ENCODE measurements at places on chromosomes 11 and 22.

- DNase-seq, result no peak
These were observed 25.5 kb upstream of the MGAT3 start for GRCh38 chr22:39431216-39431801.

GRCh38 chr11:12454782-12455181, 77.4 kb downstream of the PARVA start:
- no peak for DNase-seq

DNA sequence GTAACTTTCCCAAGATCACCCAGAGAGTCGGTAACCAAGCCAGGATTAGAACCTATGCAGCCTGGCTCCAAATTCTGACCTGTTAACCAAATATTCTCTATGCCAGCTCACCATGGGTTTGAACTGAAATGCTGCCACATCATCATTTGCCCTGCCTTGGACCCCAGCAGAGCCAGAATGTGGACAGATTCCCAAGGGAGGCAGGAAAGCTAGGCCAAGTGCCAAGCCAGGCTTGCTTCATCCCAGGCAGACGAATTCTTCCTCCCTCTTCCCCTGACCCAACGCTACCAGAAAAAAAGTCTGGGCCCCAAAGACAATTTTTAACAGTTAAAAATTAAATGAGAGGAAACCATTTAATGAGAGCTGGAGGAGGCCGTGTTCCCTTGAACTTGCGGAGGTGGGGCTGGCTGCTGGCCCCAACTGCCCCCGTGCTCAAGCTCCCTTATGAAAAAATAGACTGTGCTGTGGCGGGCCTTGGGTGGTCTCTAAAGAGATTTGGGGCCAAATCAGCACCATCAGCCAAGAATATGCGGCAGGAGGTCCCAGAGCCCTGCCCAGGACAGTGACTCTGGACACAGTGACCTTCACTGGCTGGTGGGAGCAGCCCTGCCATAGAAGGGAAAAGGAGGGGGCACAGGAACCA, 184.1 kb upstream of the SYT13 start:
- no peak for DNase-seq

GRCh38 chr11:32023370-32024305, 67.2 kb upstream of the RCN1 start:
- DNase-seq, result no peak

DNA sequence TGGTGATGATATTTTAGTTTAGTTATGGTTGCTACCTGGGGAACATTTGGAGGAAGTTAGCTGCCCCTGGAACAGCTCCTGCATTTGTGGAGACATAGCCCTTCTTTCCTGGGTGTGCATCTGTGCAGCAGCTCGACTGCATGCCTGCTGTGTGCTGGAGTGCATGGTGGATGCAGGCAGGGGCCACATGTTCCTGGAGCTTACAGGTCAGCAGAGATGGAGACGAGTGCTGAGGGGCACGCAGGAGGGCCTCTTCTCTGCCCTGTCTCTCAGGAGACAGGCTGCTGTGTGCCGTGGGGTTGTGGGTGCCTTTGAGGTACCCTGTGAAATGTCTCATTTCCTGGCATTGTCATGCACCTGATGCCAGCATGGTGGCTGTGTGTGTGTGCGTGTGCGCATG, 87.5 kb downstream of the TBC1D22A start:
- DNase-seq, result no peak

DNA sequence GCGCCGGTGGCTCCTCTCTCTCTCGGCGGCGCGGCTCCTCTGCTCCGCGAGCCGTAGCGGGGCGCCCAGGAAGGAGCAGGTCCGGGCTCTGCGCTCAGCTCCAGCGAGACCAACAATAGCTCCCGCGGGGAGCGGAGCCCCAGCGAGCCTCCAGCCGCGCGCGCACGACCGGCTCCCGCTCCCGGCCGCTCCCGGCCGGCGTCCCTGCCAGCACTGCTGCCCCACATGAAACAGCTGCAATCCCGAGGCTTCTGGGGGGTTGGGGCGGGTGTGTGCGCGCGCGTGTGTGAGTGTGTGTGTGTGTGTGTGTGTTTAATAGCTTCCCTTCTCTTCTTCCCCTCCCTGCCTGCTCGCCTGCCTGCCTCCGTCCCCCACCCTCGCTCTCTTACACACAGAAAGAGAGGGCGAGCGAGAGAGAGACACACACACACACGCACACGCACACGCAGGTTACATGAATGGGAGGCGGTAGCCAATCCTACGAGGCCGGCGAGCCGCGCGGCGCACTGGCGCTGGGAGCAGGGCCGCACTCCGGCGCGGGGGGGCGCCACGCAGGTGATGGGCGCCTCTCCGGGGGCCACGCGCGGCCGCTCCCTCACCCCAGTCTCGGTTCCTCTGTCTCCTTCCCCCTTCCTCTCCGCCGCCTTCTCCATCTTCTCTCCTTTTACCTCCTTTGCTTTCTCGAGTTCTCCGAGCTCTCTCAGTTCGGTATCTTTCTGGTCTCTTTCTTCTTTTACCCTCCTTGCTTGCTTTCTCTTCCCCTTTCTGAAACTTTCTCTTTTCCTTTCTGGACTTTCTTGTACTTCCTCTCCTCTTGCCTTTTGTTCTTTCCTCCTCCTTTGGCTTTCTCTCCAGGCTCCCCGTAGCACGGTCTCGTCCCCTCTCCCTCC, at the start of gene TENM4:
Gene TENM4 (minus strand): TSS at position 460 of the 890 bp plus-strand sequence. CDS start 371,086 bp downstream, outside the sequence.
- DNase-seq, result no peak
